ENCODE measurements at places on chromosomes 11 and 22.

- no peak for DNase-seq
These were observed 636 bp downstream of the KCNQ1OT1 start for GRCh38 chr11:2699185-2699530.

DNA sequence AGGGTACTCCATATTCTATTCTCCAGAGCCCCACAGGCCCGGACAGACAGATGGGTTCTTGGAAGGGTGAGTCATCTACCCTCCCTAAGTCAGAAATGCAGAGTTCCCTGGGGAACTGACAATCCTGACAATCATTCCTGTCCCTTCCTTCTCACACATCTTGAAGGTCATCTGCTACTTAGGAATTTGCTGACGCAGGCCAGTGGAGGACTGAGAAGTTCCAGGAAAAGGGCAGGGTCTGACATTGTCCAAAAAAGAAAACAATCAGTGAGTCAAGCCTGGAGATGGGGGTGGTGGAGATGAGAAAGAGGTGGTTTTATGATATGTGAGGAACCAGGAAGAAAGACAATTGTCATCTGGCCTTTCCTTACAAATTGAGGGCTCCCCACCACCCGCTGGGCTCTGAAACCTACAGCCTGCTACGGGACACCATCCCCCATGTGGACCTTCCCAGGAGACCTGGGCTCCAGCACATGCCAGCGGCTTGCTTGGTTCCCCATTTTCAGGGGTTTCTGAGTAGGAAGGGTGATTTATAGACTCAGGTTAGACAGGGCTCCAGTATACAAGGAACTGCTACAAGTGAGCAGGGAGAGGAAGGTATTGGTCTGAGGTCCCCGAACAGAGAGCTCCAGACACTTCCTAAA, 12.9 kb downstream of the CD59 start:
- peak; percentile 80 for DNase-seq

DNA sequence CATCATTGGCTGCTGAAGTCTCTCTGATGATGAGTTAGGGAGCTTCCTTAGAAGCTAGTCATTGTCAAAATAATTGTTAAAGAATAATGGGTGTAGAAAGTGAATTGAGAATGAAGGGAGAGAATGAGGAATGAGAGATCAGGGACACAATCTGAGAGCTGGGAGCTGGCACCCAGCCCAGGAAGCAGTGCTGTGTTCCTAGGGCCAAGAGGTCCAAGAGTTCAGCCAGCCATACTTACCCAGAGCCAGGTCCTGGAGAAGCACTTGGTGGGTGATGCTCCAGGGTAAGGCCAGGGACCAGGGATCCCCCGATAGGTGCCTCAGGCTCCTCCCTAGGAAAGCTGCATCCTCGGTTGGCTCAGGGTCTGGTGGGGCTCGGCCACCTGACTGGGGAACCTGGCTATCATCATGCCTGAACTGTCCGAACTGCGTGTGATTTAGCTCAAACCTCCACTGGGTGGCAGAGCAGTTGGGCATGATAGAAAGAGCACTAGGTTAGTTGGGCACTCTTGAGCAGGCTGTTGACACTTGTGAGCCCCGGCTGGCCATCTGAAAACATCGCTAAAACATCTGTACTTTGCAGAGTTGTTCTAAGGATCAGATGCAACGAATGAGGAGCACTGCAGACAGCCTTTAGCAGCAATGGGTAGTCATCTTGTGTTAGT, 123.9 kb upstream of the NCAM1 start:
- DNase-seq = no peak

DNA sequence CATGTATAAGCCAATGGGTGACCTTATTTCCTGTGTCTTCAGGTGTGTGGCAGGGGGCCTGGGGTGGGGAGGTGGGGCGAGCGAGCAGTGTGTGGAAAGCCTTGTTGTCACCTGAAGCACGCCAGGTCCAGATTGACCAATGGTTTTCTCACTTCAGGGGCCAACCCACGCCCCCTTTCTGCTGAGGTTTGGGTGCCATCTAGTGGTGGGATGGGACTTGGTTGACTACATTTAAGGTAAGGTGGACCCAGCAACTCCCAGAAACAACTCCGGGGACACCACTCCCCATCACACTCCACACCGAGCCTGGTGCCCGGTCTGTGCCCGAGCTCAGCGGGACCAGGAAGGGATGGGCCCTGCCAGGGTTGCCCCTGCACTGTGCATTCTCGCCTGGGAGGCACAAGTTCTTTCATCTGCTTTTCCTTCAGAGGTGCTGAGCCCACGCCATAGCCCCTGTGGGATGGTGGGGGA, 40.0 kb downstream of the TPCN2 start:
- no peak for DNase-seq

DNA sequence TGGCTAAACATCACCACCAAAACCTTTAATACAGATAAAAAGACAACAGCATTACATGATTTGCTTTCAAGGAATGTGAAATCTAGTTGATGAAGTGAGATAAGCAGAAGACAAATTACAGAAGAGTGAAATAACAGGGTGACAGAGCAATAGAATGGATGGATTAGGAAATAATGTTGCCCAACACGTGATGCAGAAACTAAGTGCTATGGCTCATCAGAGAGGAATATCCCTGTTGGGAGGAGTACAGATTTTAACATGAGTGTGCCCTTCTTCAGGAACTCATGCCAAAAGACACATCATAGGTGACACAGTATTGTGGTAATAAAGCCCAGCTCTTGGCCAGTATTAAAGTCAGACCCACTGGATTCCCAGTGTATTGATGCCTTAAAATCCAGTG, 176.6 kb upstream of the RAG2 start:
- no peak for DNase-seq

DNA sequence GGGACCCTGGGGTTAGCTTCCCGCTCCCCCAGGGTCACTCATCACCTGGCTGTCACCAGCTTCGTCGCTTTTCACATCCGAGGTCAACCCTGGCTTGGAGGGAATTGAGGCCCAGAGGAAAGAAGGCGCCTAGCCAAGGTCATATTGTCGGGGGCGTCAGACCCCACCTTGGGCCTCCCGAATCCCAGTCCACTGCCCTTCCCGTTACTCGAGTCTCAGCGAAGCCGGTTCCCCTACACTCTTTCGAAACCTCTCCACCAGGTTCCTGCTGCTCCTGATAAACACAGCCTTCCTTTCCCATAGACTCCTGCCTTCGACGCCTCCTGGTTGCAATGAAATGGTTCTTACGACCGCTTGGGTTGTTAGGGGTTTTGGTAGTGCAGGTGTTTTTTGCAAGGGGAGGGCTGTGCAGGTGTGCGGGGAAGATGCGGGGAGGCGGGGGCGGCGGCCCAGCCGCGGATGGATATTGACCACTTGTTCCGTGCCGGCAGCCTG, 642 bp downstream of the NAA40 start:
- DNase-seq = no peak

GRCh38 chr11:2149864-2150847, 10.9 kb downstream of the INS start:
- no peak for DNase-seq

DNA sequence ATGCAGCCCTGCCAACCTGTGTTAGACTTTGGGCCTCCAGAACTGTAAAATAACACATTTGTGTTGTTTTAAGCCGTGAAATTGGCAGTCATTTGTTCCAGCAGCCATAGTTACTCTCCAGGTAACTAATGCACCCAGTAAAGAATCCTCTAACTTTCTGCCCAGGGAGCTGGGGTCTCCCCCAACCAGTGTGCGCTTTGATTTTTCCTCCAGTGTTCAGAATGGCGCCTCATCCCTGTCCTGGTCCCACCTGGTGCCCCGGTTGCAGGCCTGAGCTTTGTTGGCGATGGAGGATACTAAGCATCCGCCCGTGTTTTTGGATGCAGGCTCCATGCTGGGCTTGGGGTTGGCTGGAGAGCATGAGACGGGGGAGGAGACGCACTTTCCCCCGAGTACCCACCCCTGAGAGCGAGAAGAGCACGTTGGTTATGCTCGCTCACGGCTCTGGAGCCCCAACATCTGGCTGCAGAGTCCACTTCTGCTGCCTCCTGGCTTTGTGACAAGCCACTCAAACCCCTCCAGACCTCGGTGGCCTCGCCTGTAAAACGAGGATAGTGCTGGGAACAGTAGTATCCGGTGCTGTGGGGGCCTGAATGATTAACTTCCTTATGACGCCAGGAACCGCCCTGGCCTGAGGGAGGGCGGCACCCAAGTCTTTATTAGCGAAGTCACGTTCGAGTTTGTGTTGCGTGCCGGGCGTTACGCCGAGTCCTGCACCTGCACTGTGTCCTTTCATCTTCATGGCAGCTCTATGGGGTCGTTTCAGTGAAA, 25.8 kb downstream of the MRGPRD start:
- DNase-seq = no peak

DNA sequence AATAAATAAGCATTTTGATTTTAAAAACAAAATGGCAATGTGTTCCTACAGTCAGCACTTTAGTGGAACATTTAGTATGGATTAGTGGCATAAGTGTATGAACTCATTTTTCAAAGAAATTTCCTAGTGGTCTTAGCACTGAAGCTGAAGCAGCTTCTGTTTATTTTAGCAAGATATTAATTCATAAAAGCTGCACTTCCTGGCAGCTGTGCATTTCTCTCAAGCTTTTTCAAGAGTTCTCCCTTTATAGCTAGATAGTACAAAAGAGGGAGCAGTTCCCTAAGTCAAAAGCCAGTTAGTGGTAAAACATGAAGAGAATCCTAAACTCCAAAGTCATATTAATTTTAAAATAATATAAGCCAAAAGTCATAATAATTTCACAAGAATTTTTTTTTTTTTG, 1036.0 kb upstream of the CCDC90B start:
- no peak for DNase-seq

DNA sequence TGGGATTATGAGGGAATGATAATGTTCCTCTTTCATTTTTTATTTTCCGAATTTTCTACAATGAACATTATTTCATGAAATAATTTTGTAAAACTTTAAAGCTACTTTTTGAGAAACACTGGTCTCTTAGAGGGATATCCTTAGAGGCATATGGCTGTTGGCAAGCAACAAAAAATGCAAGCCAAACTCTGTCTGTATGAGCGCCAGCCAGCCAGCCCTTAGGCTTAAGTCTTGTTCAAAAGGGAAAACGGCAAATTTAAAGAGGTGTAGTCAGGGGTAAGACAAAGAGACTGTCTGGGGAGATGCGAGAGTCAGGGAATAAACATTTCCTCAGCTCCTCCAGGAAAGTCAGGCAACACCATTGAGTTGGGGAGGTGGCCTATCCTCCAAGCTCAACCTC, 22.5 kb downstream of the ASCC2 start:
- no peak for DNase-seq

- no peak for DNase-seq
These were observed 18.5 kb downstream of the APOL5 start for GRCh38 chr22:35736166-35736565.

- peak; percentile 28 for DNase-seq
These were observed 134.8 kb downstream of the LARGE1 start for GRCh38 chr22:33785283-33785968.

DNA sequence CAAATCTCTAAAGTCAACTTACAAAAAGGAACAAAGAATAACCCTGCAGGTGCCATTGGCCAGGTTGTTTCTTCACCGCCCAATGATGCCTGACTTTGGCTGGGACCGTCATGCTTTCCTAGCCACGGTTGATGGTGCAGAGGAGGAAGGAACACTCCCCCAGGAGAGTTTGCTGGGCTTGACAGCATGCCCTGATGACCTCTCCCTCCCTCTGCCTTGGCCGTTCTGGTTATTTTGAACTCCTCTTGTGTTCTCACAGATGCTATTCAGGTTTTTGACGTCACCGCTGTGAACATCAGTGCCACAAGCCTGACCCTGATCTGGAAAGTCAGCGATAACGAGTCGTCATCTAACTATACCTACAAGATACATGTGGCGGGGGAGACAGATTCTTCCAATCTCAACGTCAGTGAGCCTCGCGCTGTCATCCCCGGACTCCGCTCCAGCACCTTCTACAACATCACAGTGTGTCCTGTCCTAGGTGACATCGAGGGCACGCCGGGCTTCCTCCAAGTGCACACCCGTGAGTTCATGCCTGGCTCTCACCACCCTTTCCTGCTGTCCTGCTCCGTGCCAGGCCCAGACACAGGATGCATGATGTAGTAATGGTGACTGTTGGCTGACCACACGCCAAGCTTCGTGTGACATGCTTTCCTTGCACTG, 89.0 kb upstream of the OR4B1 start:
- no peak for DNase-seq

GRCh38 chr11:1336836-1337646, 27.6 kb upstream of the TOLLIP start:
- no peak for DNase-seq

GRCh38 chr11:5348551-5349194, 2.6 kb upstream of the OR51B6 start:
- no peak for DNase-seq

- no peak for DNase-seq
These were observed 3.3 kb downstream of the OR51B4 start for GRCh38 chr11:5298451-5298850.

DNA sequence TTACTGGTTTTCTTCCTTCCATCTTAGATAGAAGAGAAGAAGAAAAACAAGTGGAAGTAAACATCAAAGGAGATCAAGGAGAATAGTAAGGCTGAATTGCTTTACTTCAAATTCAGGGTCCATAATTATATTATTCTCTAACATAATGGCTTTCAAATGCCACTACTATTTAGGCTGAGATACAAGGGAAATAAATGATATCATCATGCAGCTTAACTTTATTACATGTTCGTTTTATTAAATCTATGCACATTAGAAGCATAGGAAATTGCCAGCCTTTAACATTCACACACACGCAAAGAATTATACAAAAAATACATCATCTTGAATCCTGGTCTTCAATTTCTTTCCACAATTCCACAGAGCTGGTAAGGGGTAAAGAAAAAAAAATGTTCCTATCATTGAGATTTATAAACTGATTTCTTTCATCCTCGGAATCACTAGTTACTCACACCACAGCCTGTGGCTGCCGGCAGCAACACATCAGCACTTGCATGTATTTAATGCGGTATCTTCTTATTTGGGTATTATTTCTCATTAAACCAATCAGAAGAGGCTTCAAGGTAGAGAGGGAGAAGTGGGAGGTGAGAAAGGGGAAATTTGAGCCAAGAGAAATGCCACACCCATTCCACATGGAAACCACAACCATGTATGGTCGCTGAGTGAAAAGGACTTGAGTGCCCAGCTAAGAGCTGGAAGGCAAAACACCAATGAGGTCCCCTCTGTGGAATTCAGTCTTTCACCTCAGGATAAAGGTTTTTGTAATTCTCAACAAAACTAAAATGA, 26.3 kb downstream of the SYTL2 start:
- DNase-seq = no peak

- DNase-seq = peak; percentile 28
These were observed 333.0 kb upstream of the NARS2 start for GRCh38 chr11:78907636-78908035.

GRCh38 chr11:118837868-118838267, 45.8 kb upstream of the CXCR5 start:
- DNase-seq = no peak

- no peak for DNase-seq
These were observed 473 bp downstream of the FNBP4 start for GRCh38 chr11:47766509-47767227.

- no peak for DNase-seq
These were observed 47.5 kb downstream of the PAMR1 start for GRCh38 chr11:35477901-35478300.

- DNase-seq = no peak
These were observed 20.5 kb upstream of the TP53I11 start for GRCh38 chr11:44971185-44971584.

Measured in kidney epithelial cell (primary cell).